ENCODE measurements at places on chromosomes 6 and 20.

- DNase-seq: no peak
Measured at GRCh38 chr20:61118429-61119224, 133.4 kb upstream of the CDH4 start.

DNA sequence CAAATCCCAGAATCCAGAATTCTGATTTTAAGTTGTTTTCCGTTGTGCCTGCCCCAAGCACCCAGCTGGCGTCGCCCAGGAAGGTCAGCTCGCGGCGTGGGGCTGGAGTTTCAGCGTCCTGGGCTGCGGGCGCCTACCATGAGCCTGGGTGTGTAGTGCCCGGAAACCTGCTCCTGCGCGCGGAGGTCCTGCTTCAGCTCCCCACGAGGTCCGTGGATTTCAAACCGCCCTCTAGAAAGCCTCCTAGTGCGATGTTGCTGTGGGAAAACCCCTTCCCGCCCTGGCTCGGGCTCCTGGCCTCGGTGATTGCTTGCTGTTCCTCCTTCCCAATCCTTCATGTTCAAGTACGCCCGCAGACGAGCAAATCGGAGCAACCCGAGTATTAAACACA is 51.3 kb upstream of the NRN1 start:
- no peak for DNase-seq

GRCh38 chr6:97073903-97074302 is 149.4 kb downstream of the KLHL32 start:
- no peak for DNase-seq

DNA sequence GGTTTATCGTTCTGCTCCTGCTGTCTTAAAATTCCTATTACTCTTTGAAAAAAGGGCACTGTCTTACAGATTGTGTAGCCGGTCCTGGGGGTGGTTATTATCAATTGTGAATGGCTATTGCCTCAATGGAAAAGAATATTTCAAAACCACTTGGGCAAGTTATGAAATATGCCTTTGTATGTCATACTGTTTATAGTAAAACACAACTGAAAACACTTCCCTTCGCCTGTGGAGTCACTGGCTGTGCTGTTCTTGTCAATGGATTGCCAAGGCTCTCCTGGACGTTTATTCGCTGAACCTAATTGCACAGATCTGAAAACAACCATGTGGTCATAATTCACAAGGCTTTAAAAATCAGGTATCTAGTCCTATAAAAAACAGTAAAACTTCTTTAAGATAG is 47.8 kb upstream of the TAGAP start:
- no peak for DNase-seq

DNA sequence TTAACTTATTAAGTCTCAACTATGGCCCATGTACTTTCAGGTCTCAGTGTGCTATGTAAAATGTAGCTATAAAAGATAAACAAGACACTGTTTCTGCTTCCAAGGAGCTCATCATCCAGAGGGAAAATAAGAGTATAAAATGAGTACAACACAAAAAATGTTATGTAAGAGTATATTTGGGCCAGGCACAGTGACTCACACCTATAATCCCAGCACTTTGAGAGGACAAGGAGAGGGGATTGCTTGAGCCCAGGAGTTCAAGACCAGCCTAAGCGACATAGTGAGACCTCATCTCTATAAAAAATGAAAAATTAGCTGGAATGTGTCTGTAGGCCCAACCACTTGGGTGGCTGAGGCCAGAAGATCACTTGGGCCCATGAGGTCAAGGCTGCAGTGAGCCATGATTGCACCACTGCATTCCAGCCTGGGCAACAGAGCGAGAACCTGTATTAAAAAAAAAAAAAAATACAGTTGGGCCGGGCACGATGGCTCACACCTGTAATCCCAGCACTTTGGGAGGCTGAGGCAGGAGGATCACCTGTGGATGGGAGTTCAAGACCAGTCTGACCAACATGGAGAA is 124.0 kb downstream of the EDN1 start:
- no peak for DNase-seq

- no peak for DNase-seq
Measured at GRCh38 chr6:45942953-45943352, 72.7 kb downstream of the CLIC5 start.

GRCh38 chr6:73263570-73263909 is 544 bp upstream of the KHDC1 start:
- DNase-seq: no peak

- no peak for DNase-seq
Measured at GRCh38 chr6:93176070-93176469, 243.3 kb downstream of the EPHA7 start.

- DNase-seq: no peak
Measured at GRCh38 chr20:50721881-50722281, 9.5 kb upstream of the PARD6B start.

- no peak for DNase-seq
Measured at GRCh38 chr6:170082067-170082466, 208.8 kb downstream of the DLL1 start.

DNA sequence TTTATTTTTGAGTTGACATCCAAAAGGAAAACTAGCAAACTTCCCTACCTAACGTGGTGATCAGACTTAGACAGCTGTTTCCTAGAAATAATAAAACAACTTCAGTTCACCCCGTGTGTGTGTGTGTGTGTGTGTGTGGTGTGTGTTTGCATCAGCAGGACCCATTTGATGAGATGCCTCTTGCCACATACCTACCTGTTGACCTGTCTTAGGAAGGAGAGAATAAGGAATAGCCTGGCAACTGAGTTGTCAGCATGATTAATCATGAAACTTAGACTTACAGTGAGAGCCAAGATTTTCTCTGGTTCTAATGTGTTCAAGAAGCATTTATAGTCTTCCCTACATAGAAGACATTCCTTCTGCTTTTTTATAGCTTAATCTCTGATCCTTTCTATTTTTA is 16.1 kb upstream of the PBOV1 start:
- DNase-seq: no peak

GRCh38 chr20:10936786-10937185 is 263.0 kb upstream of the JAG1 start:
- no peak for DNase-seq

Measured in activated CD4-positive, alpha-beta T cell treated with anti-CD3 and anti-CD28 coated beads for 4 hours (primary cell).